ENCODE measurements at places on chromosomes 4 and X.

DNA sequence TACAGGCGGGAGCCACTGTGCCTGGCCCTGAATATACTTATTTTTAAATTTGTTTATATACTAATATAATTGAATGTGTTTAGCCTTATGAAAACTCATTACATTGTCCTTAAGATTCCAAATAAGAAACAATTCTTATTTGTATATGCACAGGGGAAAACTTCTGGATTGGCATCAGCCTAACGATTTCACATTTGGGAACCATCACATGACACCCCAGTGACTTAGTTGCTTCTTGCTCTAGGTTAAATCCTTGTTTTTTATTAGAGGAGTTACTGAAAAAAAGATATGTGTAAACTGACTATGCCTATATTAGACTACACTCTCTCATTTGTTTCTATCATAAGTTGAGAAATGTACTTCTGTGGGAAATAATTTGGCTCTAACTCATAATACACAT lies 520.2 kb downstream of the SPRY1 start:
- no peak for DNase-seq

DNA sequence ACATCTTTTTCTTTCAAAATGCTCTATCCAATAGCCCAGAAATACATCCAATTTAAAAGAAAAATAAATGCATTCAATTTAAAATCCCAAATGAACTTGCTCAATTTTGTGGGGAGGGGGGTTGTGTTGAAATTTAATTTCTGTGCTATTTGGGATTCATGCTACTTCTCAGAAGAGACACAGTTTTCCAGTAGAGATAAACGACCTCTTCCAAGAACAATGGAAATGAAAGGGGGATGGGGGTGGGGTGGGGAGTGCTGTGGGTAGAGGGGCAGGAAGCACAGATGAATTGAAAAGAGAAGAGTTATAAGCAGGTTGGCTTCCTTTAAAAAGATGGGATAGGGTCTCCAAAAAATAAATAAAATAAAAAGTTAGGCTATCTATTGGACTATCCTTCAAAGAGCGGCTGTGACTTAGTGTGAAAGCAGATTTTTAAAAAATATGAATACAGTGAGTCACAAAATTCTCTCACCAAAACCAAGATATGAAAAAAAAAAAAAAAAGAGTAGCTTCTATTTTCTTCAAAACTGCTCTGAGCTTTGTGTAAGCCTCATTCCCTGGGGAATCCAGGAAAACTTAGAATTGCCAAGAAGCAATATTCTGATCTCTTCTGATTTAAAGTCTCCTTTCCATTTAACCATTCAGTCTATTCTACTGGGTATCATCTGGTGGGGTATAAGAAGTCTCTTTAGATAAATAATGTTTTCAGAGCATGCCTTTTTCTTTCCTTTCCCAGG lies 324.3 kb downstream of the PTTG2 start:
- no peak for DNase-seq

- DNase-seq, result no peak
These were observed 200.2 kb downstream of the GUCY2F start for GRCh38 chrX:109281483-109282275.

- no peak for DNase-seq
These were observed 26.2 kb downstream of the DLG3 start for GRCh38 chrX:70470850-70471289.

- DNase-seq, result no peak
These were observed 3.7 kb downstream of the PPP1R3F start for GRCh38 chrX:49273181-49273727.

- DNase-seq, result no peak
These were observed 821 bp upstream of the TMEM128 start for GRCh38 chr4:4248885-4249203.

DNA sequence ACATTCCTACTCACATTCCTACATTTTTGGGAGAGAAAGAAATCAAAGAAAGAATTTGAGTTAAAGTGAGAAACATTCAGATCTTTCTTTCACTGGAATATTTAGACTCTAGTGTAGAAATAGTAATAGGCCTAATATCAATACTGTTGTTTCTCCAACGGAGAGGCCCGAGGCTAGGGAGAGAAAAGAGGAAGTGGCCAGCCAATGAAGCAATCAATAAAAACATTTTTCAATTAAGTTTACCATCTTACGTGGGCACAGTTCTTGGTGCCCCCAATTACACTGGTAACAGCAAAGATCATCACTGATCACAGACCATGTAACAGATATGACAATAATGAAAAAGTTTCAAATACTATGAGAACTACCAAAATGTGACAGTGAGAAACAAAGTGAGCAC lies 281.4 kb downstream of the GPM6A start:
- no peak for DNase-seq

GRCh38 chr4:5416637-5417036 lies 291.7 kb downstream of the EVC2 start:
- DNase-seq, result no peak

DNA sequence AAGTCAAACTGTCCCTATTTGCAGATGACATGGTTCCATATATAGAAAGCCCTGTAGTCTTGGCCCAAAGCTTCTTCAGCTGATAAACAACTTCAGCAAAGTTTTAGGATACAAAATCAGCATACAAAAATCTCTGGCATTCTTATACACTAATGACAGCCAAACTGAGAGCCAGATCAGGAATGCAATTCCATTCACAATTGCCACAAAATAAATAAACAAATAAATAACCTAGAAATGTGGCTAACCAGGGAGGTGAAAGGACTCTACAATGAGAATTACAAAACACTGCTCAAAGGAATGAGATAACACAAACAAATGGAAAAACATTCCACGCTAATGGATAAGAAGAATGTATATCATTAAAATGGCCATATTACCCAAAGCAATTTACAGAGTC lies 52.9 kb upstream of the CXCL8 start:
- no peak for DNase-seq

- DNase-seq, result no peak
These were observed 33.9 kb downstream of the USP46 start for GRCh38 chr4:52625216-52625615.

- no peak for DNase-seq
These were observed 55.4 kb downstream of the ZFX start for GRCh38 chrX:24204958-24205357.

DNA sequence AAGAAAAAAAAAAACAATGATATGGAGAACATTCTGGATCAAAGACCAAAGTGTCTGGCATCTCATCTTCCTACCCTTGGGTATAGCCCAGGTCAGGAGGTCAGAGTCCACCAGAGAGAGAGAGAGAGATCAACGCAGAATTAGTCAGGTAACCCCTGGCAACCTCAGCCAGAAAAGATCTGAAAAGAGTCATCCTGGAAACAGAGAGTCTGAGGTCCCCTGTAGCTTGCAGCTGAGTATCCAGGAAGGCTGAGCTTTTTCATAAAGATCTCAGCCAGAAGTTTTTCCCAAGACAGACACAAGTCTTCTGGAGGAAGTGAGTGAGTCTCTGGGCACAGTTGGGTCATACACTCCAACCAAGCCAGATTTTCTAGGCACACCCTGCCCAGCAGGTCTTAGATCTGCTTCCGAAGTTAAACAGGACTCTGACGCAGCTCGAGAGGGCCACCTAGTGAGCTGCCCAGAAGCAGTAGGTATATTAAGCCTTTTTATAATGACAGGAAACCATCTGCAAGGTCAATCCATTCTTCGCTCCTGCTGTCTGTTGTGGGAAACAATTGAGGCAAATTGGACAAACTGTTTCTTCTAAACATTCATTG lies 35.7 kb downstream of the ACE2 start:
- DNase-seq, result no peak

GRCh38 chr4:73433140-73433539 lies 2.9 kb upstream of the AFP start:
- no peak for DNase-seq

- no peak for DNase-seq
These were observed 226.0 kb upstream of the FTHL17 start for GRCh38 chrX:31297881-31298280.

- DNase-seq, result no peak
These were observed 18.1 kb downstream of the FGFRL1 start for GRCh38 chr4:1029529-1029928.

All from activated T-helper 1 cell treated with anti-CD3 and anti-CD28 coated beads, Interleukin-2, amount 50 U/mL, for 16 hours (primary cell).